Kidney tubule cell (primary cell): ENCODE measurements at places on chromosomes 11 and 22.

GRCh38 chr11:41175304-41175972, 284.0 kb downstream of the LRRC4C start:
- no peak for DNase-seq

GRCh38 chr11:14232652-14233051, 126.3 kb downstream of the RRAS2 start:
- DNase-seq = no peak

GRCh38 chr11:8105666-8106065, 24.7 kb downstream of the TUB start:
- DNase-seq = no peak

DNA sequence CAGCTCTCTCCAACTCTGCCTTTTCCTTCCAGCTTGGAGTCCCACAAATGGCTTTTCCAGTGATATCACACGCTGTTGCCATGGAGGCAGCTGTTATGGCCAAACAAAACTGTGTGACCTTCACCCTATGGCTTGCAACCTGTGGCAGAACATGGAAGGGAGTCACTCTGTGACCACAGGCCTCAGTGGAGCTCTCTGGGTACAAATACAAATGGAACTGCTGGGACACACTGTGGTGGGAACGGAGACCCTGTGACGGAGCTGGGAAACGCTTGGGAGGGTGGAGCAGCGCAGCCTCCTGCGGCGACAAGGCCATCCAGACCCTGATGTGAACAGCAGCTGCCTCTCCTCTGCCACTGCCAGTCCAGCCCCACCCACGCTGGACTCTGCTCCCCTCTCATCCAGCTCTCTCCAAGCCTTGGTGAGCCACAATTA, 162.5 kb downstream of the ETS1 start:
- peak; percentile 46 for DNase-seq

DNA sequence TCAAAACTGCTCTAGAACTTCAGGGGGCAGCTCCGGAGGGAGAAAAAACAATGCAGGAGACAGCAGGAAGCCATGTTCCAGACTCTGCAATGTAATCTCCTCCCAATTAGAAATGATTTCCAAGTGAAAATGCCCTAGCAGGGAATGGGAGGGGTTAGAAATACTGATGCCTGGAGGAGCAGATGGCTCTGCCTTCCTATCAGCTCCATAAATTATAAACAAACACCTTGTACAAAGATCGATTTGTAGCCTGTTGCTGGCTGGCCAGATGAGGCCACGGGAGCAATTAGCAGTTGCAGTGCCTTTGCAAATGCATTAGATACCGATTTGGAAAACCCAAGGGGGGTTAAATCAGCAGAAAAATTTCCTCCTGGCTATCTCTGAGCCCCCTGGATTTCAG, 46.6 kb upstream of the CHRM4 start:
- DNase-seq = no peak

DNA sequence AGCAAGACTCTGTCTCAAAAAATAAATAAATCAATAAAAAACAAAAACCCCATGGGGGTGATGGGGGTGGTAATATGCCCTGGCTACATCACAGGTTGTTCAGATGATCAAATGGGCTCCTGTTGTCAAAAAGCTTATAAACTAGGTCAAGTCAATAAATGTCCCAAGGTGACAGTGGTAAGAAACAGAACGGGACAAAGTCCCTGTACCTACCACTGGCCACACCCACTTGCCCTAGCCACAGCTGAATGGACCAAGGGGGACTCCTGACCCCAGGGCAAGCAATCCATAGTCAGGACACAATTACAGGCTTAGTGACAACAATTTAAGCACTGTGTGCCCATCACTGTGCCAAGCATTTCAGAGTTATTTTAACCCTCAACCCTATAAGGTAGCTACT, 6.0 kb downstream of the NAGA start:
- no peak for DNase-seq

DNA sequence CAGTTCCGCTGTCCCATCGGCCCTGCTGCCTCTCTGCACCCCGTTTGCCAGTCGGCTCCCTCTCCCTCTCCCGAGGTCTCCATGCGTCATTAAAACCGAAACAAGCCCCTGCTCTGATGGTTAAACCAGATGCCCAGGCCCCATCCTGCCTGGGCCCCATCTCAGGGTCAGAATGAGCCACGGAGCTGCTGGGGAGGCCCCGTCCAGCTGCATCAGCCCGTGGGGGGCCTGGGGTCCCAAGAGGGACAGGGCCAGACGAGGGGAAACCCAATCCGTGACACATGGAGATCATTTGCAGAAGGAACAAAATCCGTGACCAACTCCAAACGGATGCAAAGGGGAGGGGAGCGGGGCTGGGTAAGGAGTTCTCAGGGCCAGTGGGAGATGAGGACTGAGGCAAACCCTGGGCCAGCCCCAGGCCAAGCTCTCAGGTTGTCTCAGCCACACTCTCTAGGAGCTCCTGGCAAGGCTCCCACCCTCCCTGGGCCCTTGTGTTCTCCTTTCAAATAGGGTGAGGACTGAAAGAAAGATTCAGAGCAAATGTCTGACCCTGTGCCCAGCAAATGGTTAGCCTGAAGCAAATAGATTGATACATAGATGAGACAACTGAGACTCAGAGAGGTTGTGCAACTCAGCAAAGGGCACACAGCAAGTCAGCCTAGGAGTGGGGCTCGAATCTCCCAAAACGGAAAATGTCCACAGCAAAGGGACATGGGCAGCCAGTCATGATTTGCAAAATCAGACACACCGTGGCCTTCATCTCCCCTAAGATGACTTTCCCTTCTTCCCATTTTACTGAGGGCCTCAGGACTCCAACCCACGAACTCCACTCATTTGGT, 162.1 kb downstream of the MN1 start:
- DNase-seq = no peak

DNA sequence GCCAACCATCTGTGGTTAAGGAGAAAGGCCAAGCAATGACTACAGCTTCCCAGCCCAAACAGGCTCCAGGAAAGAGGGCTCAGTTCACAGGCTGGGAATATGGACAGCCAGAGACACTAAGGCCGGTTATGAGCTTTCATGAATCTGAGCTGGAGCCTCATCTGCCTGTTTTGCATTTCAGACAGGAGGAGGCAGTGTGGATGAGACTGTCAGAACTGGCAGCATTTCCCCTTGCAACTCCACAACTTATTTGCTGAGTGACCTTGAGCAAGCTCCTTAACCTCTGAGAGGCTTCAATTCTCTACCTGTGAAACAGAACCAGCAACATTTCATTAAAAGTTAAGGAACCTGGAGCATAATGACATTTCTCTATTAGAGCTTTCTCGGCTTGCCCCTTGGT, 264.0 kb downstream of the ETS1 start:
- peak; percentile 19 for DNase-seq

GRCh38 chr11:134668076-134668475, 256.0 kb upstream of the B3GAT1 start:
- no peak for DNase-seq

- no peak for DNase-seq
Measured at GRCh38 chr11:58531865-58532341, 24.0 kb upstream of the OR5B21 start.

DNA sequence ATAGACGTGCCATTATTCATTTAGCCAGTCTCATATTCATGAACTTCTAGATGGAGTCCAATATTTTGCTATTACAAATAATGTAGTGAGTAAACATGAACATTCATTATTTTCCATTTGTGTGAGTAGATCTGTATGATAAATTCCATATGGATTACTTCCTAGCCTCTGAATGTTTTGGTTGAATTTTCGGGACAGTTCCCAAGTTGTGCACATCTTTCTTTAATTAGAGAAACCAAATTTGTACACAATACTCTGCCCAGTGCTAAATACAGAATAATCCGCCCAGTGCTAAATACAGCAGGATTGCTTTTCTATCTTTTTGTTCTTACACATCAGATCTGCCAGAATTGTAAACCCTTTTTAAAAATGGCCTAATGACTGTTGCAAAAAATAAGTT, 17.1 kb upstream of the APLP2 start:
- DNase-seq = no peak

DNA sequence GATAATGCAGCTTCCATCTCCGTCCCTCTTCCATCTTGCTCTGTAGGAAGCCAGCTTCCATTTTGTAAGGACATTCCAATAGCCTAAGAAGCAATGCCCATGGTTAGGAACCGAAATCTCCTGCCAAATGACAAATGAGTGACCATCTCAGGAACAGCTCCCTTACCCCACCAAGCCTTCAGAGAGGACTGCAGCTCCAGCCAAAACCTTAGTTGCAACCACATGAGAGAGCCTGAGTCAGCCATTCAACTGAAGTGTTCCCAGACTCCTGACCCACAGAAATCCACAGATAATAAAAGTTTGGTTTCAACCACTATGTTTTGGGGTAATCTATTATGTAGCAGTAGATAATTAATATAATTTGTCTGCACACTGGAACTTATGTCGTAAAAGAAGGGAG, 51.7 kb upstream of the LDLRAD3 start:
- no peak for DNase-seq

DNA sequence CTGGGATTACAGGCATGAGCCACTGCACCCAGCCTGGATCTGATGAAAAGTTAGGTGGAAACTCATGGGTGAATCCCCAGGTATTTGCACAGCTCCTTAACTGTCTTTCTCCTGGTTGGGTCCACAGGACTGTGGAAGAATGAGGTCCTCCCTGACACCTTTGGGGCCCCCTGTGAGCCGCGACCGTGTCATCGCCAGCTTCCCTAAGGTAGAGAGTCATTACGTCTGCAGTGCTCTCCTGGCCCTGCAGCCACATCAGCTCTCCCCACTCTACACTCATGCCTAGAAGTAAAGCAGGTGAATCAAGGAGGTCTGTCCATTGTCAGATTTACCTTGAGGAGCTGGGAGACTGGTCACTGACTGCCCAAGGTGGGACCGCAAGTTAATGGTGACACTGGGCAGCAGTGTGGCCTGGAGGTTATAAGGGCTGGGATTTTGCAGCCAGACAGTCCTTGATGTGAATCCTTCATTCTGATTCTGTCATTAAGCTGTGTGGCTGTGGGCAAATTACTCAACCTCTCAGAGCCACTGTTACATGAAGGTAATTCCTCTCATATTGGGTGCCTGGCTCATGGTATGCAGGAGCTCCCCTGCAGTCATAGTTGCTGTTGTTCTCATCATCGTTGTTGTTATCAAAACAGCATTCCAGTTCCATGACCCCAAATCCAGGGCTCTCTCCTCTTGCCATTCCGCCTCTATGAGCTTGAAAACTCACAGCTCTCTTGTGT, 1.4 kb downstream of the RAB36 start:
- DNase-seq = peak; percentile 12

- peak; percentile 48 for DNase-seq
Measured at GRCh38 chr22:39243439-39244135, 1.2 kb downstream of the PDGFB start.

GRCh38 chr22:42651134-42651533, 1.9 kb upstream of the CYB5R3 start:
- DNase-seq = peak; percentile 77

- no peak for DNase-seq
Measured at GRCh38 chr22:32203181-32204039, 1.5 kb downstream of the RFPL2 start.

GRCh38 chr11:93536101-93536861, 6.9 kb downstream of the SMCO4 start:
- no peak for DNase-seq

GRCh38 chr11:58924230-58924629, 15.1 kb upstream of the GLYATL1 start:
- no peak for DNase-seq

- peak; percentile 81 for DNase-seq
Measured at GRCh38 chr11:832529-833113, at the start of gene CD151. TSS of gene CD151 (plus strand) at chr11:832952. CDS start at chr11:836070, 3,118 bp downstream.

DNA sequence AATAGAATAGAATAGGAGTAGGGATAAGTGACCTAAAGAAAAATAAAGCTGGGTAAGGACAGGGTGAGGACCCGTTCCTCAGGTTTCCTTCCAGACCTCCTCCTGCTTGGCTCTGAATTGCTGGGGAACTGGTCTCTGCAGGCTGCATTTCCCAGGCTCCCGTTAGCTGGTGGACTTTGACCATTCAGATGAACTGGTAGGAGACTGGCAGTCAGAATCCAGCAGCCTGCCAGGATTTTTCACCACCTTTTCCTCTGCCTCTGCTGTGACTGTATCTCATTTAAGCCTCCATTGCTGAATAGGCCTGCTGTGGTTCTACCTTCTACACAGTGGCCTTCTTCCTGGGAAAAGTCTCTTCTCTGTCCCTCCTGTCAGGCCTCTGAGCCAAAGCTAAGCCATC, 24.6 kb upstream of the SMPD1 start:
- DNase-seq = no peak

- DNase-seq = no peak
Measured at GRCh38 chr11:114556135-114556534, 3.5 kb downstream of the NXPE1 start.

DNA sequence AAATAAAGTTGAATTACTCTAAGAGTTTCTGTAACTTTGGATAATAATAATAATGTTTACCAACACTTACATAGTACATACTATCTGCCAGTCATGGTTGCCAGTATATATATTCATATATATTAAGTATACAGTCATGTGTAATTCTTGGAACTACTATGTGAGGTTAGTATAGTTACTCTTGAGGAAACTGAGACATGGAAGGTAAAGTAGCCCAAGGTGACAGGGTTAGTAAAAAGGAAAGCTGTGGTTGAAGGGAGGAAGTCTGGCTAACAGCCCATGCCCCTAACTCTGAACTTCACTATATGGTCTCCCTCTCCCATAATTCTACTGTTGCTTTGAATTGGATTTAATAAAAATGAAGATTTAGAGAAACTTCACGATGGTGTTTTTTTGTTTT, 24.9 kb downstream of the FDX1 start:
- DNase-seq = no peak

DNA sequence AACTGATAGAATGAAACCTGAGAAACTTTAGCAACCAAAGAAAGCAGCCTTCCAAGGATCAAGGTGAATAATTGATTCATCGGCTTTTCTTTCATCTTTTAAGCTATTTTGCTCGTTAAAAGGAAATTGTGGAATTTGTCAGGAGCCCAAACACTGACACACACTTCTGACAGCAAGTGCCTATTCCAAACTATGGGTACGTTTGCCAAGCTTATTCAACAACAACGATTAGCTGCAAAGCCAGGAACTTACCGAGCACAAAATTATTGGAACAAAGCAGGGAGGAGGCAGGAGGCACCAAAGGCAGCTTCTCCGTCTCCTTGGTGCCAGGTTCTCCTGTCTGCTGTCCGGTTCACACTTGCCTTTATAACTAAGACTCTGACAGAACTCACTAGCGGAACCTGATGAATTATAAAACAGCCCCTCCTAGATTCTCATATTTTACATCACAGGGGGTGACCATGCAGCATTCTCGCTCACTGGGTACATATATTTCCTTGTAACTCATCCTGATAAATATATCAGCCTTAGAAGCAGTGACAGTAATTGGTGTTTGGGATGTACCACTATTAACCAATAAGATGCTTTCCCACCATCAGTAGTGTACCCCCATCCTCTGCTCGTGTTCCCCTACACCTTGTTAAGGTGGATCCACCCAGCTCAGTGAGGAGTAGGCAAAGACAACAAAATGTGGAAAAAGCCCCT, 395.9 kb upstream of the CCDC90B start:
- DNase-seq = no peak

DNA sequence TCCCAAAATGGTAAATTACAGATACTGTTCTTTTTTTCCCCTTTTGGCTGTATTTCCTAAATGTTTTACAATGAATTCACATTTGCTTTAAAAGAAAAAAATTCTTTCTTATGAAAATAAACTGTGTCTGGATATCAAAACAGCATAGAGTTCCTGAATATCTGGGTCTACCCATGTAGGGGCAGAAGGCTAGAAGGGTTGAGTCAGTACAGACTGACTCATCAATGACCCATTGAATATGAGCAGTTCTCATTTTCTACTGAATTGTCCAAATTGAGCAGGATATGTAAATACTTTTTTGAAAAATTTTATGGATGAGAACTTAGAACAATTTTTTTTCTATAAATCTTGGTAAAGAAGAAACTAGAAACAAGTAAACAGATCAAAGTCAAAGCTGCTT, 16.3 kb upstream of the C11orf87 start:
- no peak for DNase-seq

- no peak for DNase-seq
Measured at GRCh38 chr11:114179234-114179941, 116.8 kb upstream of the NNMT start.
